SHP77 treated with DMSO at 0.1 percent for 48 hours (cell line): ENCODE measurements at places on chromosomes 13 and 19.
A peak's percentile ranks its signal among the peaks of the same experiment; 100 is the strongest.

GRCh38 chr13:86741762-86742285 is 929.3 kb upstream of the SLITRK5 start:
- DNase-seq: no peak

GRCh38 chr19:12872941-12873890 is 8.0 kb downstream of the DNASE2 start:
- peak; percentile 19 for DNase-seq

GRCh38 chr13:88895261-88895941 is 1224.2 kb downstream of the SLITRK5 start:
- DNase-seq: no peak

- peak; percentile 41 for DNase-seq
Observed at GRCh38 chr13:78993792-78994191, 334.8 kb upstream of the OBI1 start.

GRCh38 chr13:60538566-60538965 is 141.5 kb downstream of the TDRD3 start:
- no peak for DNase-seq

DNA sequence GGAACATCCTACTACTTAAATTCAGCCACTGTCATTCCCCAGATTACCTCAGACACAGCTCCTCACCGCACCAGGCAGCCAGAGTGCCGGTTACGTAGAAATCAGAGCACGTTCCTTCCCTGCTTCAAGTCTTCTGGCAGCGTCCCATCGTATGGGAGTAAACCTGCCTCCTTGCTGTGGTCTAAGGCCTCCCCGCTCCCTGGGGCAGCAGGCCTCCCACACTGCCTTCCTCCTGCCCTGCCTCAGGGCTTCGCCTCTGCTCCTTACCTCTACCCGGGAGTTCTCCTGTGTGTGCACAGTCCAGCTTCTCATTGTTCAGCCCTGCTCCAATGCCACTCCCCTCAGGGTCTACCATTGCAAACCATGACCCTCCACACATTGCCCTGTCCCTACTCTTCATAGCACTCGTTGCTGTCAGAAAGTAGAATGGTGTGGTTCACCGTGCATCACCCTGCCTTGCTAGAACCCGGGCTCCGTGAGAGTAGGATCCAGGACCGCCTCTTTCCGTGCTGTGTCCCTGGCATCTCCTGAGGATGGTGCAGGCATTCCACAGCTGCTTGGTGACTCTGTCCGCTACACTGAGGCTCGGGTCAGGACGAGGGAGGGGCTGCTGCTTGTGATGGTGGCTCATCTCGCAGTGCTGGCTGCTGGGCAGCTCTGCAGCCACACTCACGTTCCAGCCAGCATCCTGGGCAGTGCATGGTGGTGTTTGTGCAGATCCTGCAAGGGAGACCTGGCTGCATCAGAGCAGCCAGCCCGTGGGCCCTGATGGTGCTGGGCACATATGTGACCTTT is 6.9 kb downstream of the POP4 start:
- DNase-seq: no peak
